ENCODE measurements at places on chromosomes 1 and 21.

DNA sequence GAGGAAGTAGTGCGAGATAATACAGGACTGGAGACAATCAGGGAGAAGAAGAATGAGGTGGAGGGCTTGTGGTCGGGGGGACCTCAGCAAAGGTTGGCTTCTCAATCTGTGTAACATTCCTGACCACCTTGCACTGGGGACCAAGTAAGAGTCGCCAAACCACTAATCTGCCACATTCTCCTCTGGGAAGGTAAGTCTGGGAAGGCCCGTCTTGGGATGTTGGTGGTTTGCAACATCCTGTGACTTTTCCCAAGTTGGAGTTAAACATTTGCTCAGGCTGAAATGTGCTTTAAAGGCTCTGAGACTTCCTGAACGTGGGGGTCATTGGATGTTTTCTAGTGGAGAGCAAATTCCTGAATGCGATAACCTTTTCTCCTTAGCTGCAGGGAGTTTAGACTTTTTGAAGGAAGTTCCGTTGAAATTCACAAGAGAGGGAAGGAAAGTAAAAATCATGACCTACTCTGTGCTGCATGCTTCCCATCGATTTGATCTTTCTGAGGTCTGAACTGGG is 325.9 kb downstream of the RPS6KC1 start:
- no peak for DNase-seq

DNA sequence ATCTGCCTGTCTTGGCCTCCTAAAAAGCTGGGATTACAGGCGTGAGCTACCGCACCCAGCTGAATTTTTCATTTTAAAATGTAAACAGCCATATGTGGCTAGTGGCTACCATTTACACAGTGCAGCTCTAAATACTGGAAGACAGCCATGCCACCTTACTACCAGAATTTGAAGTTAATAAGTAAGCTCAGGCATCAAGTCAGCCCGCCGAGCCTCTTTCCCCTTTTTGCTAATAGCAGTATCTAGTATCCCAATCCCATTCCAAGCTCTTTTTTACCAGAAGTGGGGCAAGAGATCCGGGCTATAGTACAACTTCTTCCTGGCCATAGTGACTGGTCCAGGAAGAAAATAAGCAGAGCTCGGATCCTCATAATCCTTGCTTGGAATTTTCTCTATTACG is 15.1 kb downstream of the TAF13 start:
- no peak for DNase-seq

- DNase-seq = peak; percentile 23
These were observed 26.5 kb upstream of the NTPCR start for GRCh38 chr1:232923739-232924386.

GRCh38 chr1:230175163-230175747 is 108.2 kb downstream of the GALNT2 start:
- DNase-seq = no peak

- DNase-seq = no peak
These were observed 24.9 kb downstream of the HMCN1 start for GRCh38 chr1:185759061-185759460.

- no peak for DNase-seq
These were observed 21.4 kb downstream of the KIRREL1 start for GRCh38 chr1:158014731-158015320.

- DNase-seq = no peak
These were observed 3.9 kb downstream of the UAP1 start for GRCh38 chr1:162565460-162565859.

GRCh38 chr1:59768792-59769735 is 45.7 kb upstream of the HOOK1 start:
- DNase-seq = no peak

DNA sequence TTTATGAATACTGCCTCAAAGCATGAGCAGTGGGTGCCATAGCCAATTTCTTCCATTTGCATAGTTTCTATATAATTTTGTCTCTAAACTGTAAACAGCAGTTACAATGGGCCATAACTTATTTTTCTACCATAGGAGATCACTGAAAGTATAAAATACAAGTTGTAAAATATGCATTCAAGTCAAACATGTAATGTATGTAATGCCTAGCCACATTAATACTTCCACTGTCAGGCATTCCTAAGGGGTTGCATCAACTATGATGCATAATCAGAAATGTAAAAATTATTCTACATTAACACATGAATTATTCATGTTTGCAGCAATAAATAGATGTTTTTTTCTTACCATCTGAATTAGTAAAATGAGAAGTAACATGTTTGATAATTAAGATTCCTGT is 560.3 kb upstream of the ZP4 start:
- no peak for DNase-seq

GRCh38 chr1:219476116-219476515 is 136.8 kb downstream of the ZC3H11B start:
- no peak for DNase-seq

- no peak for DNase-seq
These were observed 450.8 kb downstream of the KIF26B start for GRCh38 chr1:245605480-245606156.

DNA sequence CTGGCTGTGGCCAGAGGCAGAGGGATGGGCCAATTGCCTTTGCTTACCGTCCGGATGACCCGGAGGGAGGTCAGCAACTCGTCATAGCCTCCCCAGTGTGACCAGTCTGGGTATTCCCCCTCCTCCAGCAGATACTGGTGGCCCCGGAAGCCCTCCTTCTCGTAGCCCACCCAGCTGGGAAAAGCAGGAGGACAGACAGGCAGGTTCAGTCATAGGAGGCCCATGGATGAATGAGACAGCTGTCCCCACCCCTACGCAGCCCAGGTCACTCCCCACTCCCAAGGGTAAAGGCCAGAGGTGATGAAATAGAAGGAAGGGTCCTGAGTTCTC is 16.8 kb downstream of the CRYBG2 start:
- DNase-seq = no peak

GRCh38 chr21:33854604-33855003 is 61.0 kb downstream of the ATP5PO start:
- DNase-seq = no peak

- no peak for DNase-seq
These were observed 52.1 kb downstream of the COL6A1 start for GRCh38 chr21:46033410-46034400.

GRCh38 chr1:218592688-218593087 is 247.6 kb downstream of the TGFB2 start:
- DNase-seq = no peak

DNA sequence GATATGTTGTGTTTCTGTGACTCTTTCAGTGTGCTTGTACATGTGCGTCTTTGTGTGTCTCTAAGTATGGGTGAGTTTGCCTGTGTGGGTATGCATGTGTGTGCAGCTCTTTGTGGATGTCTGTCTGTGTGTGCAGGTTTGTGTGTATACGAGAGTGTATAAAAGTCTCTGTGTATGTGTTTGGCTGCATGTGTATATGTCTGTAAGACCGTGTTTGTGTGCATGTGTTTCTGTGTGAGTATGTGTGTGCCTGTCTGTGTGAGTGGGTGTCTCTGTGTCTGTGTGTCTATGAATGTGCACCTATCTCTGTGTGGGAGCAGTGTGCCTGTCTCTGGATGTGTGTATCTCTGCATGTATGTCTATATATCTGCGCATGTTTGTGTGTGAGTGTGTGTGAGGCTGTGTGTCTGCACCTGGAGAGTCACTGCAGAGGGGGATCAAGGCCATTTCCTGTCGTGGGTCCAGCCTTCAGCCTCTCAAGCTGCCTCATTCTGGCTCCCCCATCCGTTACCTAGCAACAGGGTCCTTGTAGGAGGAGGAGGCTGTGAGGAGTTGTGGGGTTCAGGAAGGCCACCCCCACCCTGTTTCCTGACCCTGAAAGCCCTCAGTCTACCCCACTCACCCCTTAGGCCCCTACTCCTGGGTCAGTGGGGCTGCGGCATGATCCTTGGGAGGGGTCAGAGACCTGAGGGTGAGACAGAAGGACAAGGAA is 10.4 kb downstream of the FGR start:
- no peak for DNase-seq

- DNase-seq = no peak
These were observed 31.9 kb upstream of the LYPD8 start for GRCh38 chr1:248787430-248787829.

GRCh38 chr1:236063919-236064673 is 794 bp downstream of the NID1 start:
- DNase-seq = no peak

DNA sequence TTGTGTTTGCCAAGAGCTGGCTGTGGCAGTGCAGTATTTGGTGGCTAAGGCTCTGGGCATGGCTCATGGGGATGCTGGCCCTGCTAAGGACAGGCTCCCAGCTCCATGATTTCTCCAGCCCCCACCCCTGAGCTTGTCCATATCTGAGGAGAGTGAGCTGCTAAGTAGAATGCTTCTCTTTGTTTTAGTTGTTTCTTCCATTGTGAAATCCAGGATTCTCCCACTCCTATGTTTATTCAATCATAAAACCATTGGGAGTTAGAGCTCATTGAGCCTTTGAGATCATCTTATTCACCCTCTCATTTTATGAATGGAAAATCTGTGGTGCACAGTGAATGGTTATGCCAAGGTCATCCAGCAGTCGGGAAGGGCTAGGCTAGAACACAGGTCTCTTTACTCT is 188.8 kb downstream of the TNR start:
- no peak for DNase-seq

- no peak for DNase-seq
These were observed 15.1 kb upstream of the ATP1A4 start for GRCh38 chr1:160136121-160136925.

DNA sequence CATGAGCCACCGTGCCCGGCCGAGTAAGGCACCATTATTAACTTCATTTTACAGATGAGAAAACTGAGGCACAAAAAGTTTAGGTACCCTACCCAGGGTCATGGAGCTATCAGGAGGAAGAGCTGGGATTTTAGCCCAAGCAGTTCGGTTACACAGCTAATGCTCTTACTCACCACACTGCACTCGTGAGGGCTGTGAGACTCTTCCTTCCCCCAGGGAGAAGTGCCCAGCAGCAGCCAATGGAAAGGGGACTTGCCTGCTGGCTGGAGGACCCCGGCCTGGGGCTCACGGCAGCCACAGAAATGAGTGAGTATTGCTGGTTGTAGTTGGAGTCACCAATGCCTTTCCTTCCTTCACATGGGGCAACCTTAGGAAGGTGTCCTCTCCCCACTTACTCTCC is 5.2 kb upstream of the CSF1 start:
- DNase-seq = no peak

- DNase-seq = no peak
These were observed 42.9 kb upstream of the RCAN3 start for GRCh38 chr1:24459551-24460266.

GRCh38 chr1:73859227-73859626 is 338.7 kb downstream of the LRRIQ3 start:
- no peak for DNase-seq

DNA sequence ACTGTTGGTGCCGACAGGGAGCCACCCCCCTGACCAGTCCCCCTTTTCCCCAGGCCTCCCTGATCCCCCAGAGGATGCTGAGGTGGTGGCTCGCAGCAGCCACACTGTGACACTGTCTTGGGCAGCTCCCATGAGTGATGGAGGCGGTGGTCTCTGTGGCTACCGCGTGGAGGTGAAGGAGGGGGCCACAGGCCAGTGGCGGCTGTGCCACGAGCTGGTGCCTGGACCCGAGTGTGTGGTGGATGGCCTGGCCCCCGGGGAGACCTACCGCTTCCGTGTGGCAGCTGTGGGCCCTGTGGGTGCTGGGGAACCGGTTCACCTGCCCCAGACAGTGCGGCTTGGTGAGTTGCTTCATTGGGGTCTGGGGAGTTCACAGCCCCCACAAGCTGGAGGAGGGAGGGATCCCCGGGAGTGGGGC is 89.2 kb downstream of the TRIM11 start:
- no peak for DNase-seq

GRCh38 chr21:36962098-36962780 is 4.2 kb downstream of the HLCS start:
- no peak for DNase-seq

- DNase-seq = peak; percentile 19
These were observed 19.1 kb downstream of the NME7 start for GRCh38 chr1:169348383-169349036.

GRCh38 chr1:232018231-232019025 is 391.8 kb downstream of the DISC1 start:
- no peak for DNase-seq

DNA sequence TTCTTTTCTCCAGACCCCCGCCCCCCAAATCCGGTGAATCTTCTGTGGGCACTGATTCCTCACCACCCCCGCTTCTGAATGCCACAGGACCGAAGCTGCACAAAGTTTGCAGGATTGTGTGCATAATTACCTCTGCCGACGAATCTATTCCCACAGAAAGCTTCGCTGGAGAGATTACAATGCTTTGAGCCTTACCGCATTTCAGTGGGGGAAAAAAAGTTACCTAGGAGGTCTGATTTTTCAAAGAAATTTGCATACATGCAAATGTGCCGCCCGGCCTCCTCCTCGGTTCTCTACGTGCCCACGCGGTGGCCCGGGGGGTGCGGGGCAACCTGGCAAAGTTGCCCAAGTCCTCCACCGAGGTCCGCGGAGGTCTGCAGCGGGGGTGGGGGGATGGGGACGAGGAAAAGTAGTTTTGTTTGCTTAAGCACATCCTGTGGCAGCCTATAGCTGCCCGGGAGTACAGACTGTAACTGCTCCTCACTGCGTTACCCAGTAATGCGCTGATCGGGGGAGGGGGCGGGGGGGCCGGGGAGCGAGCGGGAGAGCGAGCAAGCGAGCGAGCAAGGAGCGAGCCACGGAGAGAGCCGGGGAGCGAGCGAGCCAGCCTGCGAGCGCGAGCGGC is 563 bp upstream of the NFIA start:
- DNase-seq = peak; percentile 39

- DNase-seq = no peak
These were observed 12.6 kb upstream of the MNDA start for GRCh38 chr1:158818560-158818959.

DNA sequence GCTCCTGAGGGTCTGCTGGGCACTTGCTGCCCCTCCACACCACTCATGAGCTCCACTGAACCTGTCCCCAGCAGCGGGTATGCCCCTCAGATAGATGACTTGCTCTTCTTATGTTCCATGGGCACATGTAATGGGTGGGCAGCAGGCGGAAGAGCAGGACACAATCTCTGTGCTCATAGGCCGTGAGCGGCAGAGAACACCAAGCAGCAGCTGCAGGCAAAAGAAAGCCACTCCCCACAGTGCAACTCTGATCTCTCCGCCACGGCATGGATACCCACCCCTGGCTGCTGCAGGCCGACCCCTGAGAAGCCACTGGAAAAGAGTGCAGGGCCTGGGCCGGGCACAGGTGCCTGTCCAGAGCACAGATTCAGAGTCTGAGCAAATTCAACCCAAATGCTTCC is 135.2 kb upstream of the RUNX3 start:
- DNase-seq = no peak

DNA sequence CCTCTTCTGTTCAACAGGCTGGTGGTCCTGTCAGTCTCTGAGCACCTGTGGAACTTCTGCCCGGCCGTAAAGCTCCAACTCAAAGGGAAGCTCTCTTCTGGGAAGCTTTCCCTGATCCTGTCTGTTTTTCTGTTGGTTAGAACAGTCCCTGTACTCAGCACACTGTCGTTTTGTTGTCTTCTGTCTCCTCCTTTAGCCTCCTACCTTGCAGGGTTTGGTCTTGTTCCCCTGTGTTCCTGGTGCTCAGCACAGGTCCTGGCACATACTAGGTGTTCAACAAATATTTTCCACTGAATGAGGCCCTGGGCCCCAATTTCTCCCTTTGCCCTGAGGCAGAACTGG is 328 bp upstream of the KDF1 start:
- DNase-seq = no peak

GRCh38 chr21:45534636-45535331 is 7.5 kb downstream of the SLC19A1 start:
- DNase-seq = no peak

Measured in activated T-cell treated with anti-CD3 and anti-CD28 coated beads for 24 hours (primary cell).